Stimulated activated CD4-positive, alpha-beta T cell treated with anti-CD3 and anti-CD28 coated beads, Interleukin-4, amount 100 ng/mL, for 4 hours (primary cell): ENCODE measurements at places on chromosomes 3 and 15.
A peak's percentile ranks its signal among the peaks of the same experiment; 100 is the strongest.

GRCh38 chr3:103684904-103685303 lies 1250.1 kb downstream of the ZPLD1 start:
- DNase-seq = no peak

DNA sequence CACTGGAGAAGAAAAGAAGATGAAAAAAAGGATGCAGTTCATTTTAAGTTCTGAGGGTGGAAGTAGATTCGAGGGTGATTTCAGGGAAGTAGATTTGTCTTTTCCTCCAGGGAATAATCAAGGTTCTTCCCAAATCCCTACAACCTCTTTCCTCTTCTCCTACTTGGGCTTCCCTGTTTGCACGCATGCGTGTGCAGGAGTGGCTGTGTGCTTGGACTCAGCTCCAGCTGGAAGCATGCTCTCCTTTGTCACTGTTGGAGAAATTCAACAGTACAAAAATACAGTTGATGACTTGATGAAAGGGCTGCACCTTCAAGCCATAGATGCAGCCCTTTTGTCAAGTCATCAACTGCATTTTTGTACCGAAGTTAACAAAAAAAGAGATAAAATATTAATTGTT lies 3.8 kb downstream of the OR5K2 start:
- no peak for DNase-seq

- DNase-seq = peak; percentile 28
Measured at GRCh38 chr15:58383876-58384275, 47.9 kb upstream of the LIPC start.

GRCh38 chr3:105957722-105958121 lies 88.9 kb upstream of the CBLB start:
- DNase-seq = no peak

- no peak for DNase-seq
Measured at GRCh38 chr3:169623971-169624370, 39.5 kb downstream of the MECOM start.

DNA sequence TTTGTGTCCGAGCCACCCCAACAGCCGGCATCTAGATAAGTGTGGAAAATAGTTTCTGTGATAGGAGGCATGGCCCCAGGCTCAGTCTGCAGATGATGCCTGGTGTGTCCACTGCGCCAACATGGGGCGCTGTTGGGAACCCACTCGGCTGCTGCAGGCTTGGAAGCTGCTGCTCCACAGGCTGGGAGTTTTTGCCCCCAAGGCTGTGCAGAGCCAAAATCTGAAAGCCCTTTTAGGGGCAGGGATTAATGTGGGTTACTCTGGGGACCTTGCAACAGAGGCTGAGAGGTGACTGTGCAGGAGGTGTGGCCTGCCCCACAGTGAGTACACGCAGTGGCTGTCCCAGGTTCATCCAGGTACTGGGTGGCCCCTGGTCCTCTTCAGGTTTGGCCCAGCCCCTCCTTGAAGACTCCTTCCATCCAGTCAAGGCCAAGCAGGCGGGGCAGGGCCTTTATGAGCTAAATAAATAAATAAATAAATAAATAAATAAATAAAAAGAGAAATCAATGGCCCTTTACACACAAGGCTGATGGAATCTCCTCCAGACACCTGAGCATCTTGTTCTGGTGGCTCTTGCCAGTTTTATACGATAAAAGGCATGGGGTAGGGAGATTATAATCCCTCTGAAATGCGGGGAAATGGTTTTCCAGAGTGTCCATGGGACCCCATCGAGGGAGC lies 73.8 kb downstream of the AAGAB start:
- no peak for DNase-seq

GRCh38 chr3:164476631-164477030 lies 601.7 kb downstream of the SI start:
- no peak for DNase-seq
